ENCODE measurements at places on chromosomes 2 and 18.

GRCh38 chr2:239380831-239381708 lies 19.8 kb downstream of the HDAC4 start:
- no peak for DNase-seq

DNA sequence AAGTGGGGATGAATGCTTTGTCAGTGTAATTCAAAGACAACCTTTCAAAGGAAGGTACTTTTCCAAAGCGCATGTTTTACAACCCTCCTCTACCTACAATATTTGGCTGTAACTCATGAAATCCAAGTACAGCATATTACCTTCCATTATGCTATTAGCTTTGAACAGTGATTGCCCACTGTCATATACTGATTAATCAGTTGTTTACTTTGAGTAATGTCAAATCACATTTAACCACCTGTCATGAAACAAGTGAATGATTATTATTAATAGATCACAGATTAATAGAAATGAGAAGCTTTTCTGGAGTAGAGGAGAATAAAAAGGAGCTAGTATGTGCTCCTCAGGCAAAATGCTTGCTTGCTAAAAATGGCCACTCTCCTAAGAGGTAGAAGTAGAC lies 150.5 kb upstream of the SMAD7 start:
- DNase-seq: no peak

- DNase-seq: no peak
Observed at GRCh38 chr2:150513647-150514046, 26.2 kb upstream of the RND3 start.

- DNase-seq: no peak
Observed at GRCh38 chr18:9604348-9604747, 10.0 kb downstream of the PPP4R1 start.

GRCh38 chr2:176423819-176424218 lies 154.6 kb downstream of the MTX2 start:
- DNase-seq: no peak

DNA sequence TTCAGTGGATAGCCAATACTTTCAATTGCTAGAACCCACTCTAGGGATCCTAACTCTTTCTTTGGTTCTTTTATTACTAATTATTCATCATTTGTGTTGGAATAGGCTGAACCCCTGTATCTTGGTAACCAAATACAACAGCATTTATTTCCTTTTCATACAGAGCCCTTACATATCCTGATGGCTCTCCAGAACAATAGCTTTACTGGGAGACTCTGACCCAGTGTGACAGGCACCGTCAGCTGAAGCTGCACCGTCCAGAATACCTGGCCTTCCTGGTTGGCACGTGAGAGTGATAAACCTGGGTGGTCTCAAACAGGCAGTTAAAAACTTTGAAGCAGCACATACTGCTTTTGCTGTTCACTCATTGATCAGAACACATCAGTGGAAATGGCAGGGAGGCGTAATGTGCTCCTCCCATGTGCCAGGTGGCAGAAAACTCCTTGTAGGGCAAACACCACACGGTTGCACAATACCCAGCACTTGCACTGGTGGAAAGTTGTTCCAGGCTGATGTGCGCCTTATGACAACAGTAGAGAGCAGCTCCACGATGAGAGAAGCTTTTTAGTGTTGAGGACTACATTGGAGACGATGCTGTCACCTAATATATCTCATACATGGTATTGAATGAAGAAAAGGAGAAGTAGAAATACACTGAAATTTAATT lies 456.2 kb downstream of the PARD3B start:
- no peak for DNase-seq

GRCh38 chr18:62758591-62758990 lies 43.2 kb downstream of the PHLPP1 start:
- no peak for DNase-seq

- no peak for DNase-seq
Observed at GRCh38 chr2:45009303-45009927, at the start of gene SIX2. Gene SIX2, minus strand, starts transcription at chr2:45009452. Its CDS starts 342 bp downstream, at chr2:45009110.

DNA sequence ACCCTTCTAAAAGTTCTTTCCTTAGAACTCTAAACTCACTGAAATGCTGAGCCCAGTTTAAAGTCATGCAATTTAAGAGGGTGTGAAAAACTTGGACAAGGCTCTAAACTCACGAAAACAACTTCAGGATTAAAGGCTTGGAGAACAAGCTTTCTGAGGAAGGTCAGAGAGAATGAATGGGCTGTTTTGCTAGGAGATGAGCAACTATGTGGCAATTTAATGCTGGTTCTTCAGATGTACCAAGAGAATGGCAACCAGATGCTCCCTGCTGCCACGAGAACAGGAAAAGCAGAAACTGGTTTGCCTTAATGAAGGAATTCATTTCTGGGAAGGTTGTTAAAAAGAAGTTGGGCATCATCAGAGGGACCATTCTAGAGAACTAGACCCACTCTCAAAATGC lies 77.8 kb upstream of the PMAIP1 start:
- DNase-seq: no peak

Data from stimulated activated CD8-positive, alpha-beta memory T cell treated with anti-CD3 and anti-CD28 coated beads, Interleukin-7, amount 100 ng/mL, for 24 hours (primary cell).